T-helper 17 cell (primary cell): ENCODE measurements at places on chromosomes 1 and 21.
A peak's percentile ranks its signal among the peaks of the same experiment; 100 is the strongest.

DNA sequence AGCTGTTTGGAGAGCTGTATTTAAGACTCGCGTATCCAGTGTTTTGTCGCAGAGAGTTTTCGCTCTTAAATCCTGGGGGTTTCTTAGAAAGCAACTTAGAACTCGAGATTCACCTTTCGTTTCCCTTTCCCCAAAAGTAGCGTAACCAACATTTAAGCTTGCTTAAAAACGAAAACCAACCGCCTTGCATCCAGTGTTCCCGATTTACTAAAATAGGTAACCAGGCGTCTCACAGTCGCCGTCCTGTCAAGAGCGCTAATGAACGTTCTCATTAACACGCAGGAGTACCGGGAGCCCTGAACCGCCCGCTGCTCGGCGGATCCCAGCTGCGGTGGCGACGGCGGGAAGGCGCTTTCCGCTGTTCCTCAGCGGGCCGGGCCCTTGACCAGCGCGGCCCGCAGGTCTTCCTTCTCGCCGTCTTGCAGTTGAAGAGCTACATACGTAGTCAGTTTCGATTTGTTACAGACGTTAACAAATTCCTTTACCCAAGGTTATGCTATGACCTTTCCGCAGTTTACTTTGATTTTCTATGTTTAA, 1.9 kb downstream of the OLIG1 start:
- H3K27me3 ChIP-seq: peaks cover 69% of the 10 kb centered on the region
- DNase-seq: no peak
- peak overlapping the region; percentile 83 for H3K4me3 ChIP-seq
- H3K27ac ChIP-seq: no peak overlapping the region

- peak overlapping the region; percentile 8 for H3K27ac ChIP-seq
- H3K4me3 ChIP-seq: peak overlapping the region; percentile 94
- no peaks in the 10 kb centered on the region for H3K36me3 ChIP-seq
- DNase-seq: no peak
Measured at GRCh38 chr1:155126556-155127104, 1.0 kb upstream of the EFNA1 start.

DNA sequence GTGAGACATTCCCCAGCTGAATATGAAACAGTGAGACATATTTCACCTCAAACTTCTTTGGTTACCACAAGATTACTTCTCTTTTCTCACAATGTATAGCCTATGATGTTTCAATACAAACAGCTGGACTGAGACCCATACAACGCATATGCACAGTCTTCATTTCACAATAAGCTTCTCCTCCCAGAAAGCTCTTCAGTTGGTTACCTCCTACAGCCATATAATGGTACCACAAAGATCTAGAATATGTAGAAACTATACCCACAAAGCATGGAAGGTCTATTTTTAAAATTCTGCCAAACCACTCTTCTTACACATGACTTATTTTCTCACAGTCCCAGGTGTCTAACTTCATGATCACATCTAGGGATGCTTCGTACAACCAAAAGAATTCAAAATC, 70.8 kb downstream of the JAK1 start:
- H3K27me3 ChIP-seq: no peaks in the 10 kb centered on the region
- H3K4me3 ChIP-seq: peak overlapping the region; percentile 70

GRCh38 chr1:55943012-55943411, 636.4 kb downstream of the PLPP3 start:
- H3K4me1 ChIP-seq: no peaks in the 10 kb centered on the region
- H3K27me3 ChIP-seq: peaks cover 22% of the 10 kb centered on the region
- DNase-seq: no peak
- H3K27ac ChIP-seq: no peak overlapping the region
- no peak overlapping the region for H3K4me3 ChIP-seq

DNA sequence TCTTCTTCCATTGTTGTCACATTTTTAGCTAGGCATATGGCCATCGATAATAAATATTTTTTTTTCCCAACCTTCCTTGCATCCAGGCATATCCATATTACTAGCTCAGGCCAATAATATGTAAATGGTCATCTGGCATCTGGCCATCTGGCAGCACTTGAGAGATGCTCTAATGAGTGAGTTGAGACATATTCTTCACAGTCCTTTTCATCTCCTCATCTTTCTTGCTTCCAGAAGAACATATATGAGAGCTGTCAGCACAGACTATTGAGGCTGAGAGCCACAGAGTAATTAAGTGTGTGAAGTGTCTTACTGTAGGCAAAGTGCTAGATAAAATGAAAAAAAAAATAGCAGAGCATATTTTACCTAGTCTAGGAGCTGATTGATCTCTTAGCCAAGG, 628.4 kb upstream of the TMPRSS15 start:
- no peaks in the 10 kb centered on the region for H3K4me1 ChIP-seq
- H3K4me3 ChIP-seq: no peak overlapping the region
- H3K27me3 ChIP-seq: no peaks in the 10 kb centered on the region
- no peak overlapping the region for H3K27ac ChIP-seq
- H3K36me3 ChIP-seq: no peaks in the 10 kb centered on the region

- H3K27me3 ChIP-seq: no peaks in the 10 kb centered on the region
- peak overlapping the region; percentile 90 for H3K27ac ChIP-seq
- peaks cover 13% of the 10 kb centered on the region for H3K4me1 ChIP-seq
- DNase-seq: peak; percentile 39
- H3K36me3 ChIP-seq: peaks cover 2% of the 10 kb centered on the region
- H3K4me3 ChIP-seq: peak overlapping the region; percentile 97
Measured at GRCh38 chr1:211258310-211258755, 833 bp upstream of the RCOR3 start.

- no peaks in the 10 kb centered on the region for H3K4me1 ChIP-seq
- peaks cover 2% of the 10 kb centered on the region for H3K36me3 ChIP-seq
- no peak for DNase-seq
- peaks cover 7% of the 10 kb centered on the region for H3K27me3 ChIP-seq
Measured at GRCh38 chr1:60065199-60065598, 8.4 kb downstream of the C1orf87 start.

- DNase-seq: no peak
- H3K4me1 ChIP-seq: peaks cover 4% of the 10 kb centered on the region
- H3K4me3 ChIP-seq: no peak overlapping the region
- no peaks in the 10 kb centered on the region for H3K27me3 ChIP-seq
Measured at GRCh38 chr1:38923607-38924006, 18.0 kb downstream of the RHBDL2 start.

GRCh38 chr21:40562242-40563002, 284.5 kb downstream of the DSCAM start:
- H3K4me1 ChIP-seq: no peaks in the 10 kb centered on the region
- H3K27ac ChIP-seq: no peak overlapping the region
- H3K36me3 ChIP-seq: no peaks in the 10 kb centered on the region

DNA sequence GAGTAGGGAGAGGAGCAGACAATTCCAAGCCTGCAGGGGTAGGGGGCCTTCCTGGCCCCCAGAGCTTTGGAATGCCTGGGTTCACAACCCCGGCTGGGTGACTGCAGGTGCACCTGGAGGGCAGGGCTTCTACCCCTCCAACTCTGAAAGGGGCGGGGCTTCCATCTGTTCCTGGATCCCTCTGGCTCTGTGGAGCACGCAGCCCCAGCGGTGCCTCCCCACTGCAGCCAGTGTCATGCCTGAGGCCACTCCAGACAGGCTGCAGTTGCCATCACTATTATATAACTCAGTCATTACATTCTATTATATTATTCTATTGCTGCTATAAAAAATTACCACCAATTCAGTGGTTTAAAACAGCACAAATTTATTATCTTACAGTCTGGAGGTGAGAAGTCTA, 12.5 kb upstream of the FNBP1L start:
- no peaks in the 10 kb centered on the region for H3K36me3 ChIP-seq
- DNase-seq: no peak
- H3K27ac ChIP-seq: no peak overlapping the region
- peaks cover 10% of the 10 kb centered on the region for H3K27me3 ChIP-seq
- no peak overlapping the region for H3K4me3 ChIP-seq

DNA sequence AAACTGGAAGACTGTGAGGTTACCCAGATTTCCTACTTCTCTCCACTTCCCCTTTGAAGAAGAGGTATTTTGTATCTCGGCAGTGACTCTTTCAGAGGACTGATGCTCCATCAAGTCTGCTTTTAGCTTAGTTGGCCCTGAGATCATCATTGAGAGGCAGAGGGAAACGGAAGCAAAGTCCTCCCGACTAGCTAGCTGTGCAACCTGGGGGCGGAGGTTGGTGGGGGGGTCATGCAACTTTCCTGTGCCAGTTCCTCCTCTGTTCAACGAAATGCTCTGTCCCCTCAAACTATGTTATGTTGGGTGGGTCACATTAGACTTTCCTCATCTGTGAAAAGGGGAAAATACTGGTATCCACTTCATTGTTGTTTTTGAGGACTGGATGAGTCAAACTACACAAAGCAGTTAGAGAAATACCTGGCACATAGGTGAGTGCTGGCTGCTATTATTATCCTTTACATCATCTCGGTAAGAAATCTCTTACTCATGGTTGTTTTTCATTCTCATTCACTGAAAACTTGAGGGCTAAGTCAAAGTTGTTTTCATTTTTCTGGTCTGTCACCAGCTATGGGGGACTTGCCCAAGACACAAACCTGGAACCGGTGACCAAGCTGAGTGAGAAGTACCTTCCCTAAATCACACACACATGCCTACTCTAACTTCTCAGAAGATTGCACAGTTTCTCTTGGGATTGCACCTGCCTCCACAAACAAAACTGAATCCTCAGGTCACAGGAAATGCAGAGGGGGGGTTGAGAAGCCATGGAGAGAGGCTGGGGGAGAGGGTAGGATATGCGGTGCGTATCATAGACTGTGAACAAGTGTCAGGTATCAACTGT, 83.3 kb downstream of the ABCA4 start:
- H3K27me3 ChIP-seq: peaks cover 85% of the 10 kb centered on the region
- H3K27ac ChIP-seq: no peak overlapping the region
- no peak overlapping the region for H3K4me3 ChIP-seq
- DNase-seq: no peak

GRCh38 chr1:182905321-182905720, 47.6 kb downstream of the SHCBP1L start:
- DNase-seq: no peak
- no peaks in the 10 kb centered on the region for H3K36me3 ChIP-seq
- no peak overlapping the region for H3K27ac ChIP-seq
- H3K4me1 ChIP-seq: no peaks in the 10 kb centered on the region
- H3K4me3 ChIP-seq: no peak overlapping the region

DNA sequence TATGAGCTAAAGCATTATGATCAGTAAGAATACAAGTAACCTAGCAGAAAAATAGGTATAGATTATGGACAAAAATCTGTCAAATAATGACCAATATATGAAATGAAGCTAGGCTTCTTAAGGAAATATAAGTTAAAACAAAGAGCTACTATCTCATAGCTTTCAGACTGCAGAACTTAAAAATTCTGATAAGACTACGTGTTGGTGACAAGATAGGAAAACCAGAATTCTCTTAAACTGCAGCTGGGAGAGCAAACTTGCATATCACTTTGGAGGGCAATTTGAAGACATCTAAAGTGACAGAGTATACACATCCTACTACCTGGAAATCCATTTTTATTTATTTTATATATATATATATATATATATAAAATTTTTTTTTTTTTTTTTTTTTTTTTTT, 65.5 kb downstream of the LTN1 start:
- H3K27ac ChIP-seq: no peak overlapping the region
- no peak for DNase-seq
- no peak overlapping the region for H3K4me3 ChIP-seq
- no peaks in the 10 kb centered on the region for H3K27me3 ChIP-seq
- H3K4me1 ChIP-seq: peaks cover 5% of the 10 kb centered on the region
- peaks cover 11% of the 10 kb centered on the region for H3K36me3 ChIP-seq

- no peaks in the 10 kb centered on the region for H3K27me3 ChIP-seq
- peak overlapping the region; percentile 99 for H3K27ac ChIP-seq
- peak overlapping the region; percentile 98 for H3K4me3 ChIP-seq
- H3K36me3 ChIP-seq: peaks cover 21% of the 10 kb centered on the region
- no peak for DNase-seq
Measured at GRCh38 chr1:113934511-113935055, 5.5 kb downstream of the HIPK1 start.

DNA sequence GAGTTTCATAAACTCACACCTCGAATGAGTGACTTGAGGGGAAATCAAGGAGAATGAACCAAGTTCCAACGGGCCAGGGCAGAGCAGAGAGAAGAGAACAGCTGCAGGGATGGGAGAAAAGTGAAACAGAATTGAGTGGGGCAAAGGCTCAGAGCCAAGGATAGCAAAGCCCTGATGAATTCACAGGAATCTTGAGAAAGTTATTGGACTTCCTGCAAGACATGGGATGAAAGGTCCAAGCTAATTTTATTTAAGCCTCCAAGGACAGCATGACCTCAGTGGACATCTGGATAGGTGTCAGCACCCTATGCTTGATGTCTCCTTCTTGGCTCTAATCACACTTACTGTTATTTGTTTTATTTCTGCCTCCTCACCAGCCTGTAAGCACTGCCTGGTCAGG, 43.0 kb upstream of the RAVER2 start:
- peaks cover 47% of the 10 kb centered on the region for H3K27me3 ChIP-seq
- H3K4me3 ChIP-seq: no peak overlapping the region
- H3K27ac ChIP-seq: no peak overlapping the region
- peaks cover 5% of the 10 kb centered on the region for H3K36me3 ChIP-seq
- H3K4me1 ChIP-seq: peaks cover 2% of the 10 kb centered on the region
